ENCODE measurements at places on chromosomes 11 and 22.

- DNase-seq = no peak
Observed at GRCh38 chr22:29343313-29343805, 27.9 kb upstream of the RASL10A start.

DNA sequence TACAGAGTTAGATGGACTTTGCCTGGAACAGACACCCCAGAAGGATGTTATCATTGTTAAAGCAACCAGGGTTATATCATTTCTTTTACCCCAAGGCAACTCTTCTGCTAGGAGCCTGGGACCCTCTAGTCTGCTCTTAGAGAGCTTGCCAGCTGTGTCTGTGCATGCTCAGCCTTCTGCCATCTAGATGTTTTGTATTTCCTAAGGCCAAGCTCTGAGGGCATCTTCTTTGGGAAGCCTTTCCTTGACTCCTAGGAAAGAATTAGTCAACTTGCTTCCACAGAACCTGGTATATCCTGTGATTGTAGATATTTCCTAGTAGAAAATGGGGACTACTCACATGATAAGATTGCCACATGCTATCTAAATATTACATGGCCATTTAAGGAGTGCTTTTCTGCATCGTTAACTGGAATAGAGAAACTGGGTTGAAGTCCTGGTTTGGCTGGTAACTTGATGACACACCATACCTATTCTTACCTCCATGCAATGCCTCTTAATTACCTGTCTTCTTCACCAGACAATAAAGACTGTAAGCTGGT is 87.6 kb downstream of the STIM1 start:
- no peak for DNase-seq

DNA sequence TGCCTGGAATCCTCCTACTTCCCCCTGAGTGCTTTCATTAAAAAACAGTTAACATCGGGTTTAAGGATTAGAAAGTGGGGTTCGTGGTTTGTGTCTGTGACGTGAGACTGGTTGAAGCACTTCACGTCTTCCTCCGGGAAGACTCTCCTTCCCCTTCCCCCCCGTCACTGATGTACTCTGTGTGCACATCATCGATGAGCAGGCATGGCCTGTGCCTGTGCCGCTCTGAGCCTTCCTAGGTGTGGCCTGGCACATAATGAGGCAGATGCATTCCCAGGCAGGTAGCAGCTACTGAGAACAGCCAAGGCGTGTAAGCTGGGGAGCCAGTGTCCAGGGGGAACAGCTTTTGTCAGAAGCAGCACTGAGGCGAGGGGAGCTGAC is 93.8 kb downstream of the BCR start:
- no peak for DNase-seq

GRCh38 chr22:27218012-27218920 is 560.9 kb downstream of the MIAT start:
- no peak for DNase-seq

DNA sequence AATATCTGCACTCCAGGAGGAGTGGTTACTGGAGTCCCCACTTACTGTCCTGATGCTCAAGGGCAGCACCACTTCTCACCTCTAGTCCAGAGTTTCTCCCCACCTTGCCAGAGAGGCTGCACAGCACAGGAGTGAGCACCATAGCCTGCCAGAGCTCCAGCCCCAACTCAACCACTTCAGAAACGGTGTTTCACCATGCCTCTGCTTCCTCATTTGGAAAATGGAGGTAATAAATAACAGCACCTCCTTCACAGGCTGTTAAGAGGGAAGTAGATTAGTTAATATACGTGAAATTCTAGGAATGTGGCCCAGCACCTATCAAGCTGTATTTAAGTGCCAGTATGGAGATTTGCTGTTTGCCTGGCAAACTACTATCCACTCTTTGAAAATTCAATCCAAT is 63.0 kb downstream of the GALNT18 start:
- DNase-seq = no peak

DNA sequence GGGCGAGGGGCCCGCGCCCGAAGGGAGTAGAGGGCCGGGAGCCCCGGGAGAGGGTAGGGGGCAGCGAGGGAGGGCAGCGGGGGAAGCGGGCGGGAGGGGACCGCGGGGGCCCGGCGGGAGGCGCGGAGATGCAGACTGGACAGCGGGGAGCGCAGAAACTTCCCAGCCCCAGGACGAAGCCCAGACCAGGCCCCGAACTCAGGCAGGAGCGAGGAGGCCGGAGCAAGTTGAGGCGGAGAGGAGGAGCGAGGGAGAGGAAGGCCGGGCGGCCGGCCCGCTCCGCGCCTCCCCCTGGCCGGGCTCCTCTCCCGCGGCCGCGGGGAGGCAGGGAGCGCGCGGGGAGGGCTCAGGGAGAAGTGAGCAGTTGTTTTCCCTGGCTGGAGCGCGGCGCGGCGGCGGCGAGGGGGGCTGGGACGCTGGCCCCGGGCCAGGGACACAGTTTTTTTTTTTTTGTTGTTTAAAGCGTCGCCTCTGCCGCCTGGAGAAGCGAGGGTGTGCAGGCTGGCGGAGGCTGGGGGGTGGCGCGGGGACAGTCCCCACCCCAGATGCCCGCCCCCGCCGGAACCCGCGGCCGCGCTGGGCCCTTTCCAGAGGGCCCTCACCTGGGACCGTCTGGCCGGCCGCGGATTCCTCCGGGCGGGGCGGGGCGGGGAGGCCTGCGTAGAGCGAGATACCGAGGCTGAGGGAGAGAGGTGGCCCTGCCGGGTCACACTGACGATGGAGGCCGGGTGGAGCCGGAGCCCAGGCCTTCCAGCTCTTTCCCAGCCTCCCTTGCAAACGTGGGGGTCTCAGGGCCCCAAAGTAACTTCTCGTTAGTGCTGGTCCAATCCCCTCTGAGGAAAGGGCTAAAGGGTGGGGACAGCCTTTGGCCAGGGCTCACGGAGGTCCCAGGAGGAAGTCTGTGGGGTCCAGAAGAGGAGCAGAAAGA is at the start of gene LTBP3:
Gene LTBP3 (minus strand): TSS at position 358 of the 928 bp plus-strand sequence. CDS start 400 bp downstream, outside the sequence.
- DNase-seq = peak; percentile 40

DNA sequence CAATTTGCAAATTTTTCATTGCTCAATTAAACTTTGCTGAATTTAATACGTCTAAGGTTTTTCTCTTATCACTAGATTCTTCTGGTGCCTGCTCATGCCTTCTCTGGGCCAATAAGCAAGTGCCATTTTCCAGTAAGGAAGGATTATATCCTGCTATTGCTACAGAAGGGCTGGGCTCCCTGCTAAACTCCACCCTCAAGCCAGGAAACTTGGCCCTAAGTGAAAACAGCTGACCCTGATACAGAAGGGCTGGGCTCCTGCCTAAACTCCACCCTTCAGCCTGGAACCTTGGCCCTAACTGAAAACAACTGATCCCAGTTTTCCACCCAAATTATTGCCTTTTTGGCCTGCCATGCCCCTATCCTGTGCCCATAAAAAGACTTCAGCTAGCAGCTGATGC is 385.3 kb downstream of the DYNC2H1 start:
- no peak for DNase-seq

GRCh38 chr22:42297778-42298177 is 27.3 kb upstream of the TCF20 start:
- no peak for DNase-seq

GRCh38 chr11:2306877-2307500 is 5.2 kb downstream of the TSPAN32 start:
- DNase-seq = no peak

GRCh38 chr22:28935713-28936112 is 52.3 kb downstream of the ZNRF3 start:
- no peak for DNase-seq

DNA sequence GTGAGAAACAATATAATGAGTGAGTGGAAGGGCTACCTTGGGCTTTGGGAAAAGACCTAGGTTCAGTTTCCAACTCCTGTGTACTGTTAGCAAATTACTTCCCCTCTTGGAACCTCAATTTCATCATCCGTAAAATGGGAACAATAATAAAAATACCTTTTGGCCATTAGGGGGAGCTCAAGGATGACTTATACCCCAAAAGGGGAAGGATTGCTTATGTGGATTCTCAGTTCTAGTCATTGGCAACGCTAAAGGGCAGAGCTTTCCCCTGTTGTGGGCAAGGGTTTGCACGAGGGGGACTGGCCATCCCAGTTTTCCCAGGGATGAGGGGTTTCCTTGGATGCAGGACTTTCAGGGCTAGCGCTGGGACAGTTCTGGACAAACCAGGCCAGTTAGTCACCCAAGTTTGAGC is 3.1 kb upstream of the COMMD9 start:
- DNase-seq = peak; percentile 14

DNA sequence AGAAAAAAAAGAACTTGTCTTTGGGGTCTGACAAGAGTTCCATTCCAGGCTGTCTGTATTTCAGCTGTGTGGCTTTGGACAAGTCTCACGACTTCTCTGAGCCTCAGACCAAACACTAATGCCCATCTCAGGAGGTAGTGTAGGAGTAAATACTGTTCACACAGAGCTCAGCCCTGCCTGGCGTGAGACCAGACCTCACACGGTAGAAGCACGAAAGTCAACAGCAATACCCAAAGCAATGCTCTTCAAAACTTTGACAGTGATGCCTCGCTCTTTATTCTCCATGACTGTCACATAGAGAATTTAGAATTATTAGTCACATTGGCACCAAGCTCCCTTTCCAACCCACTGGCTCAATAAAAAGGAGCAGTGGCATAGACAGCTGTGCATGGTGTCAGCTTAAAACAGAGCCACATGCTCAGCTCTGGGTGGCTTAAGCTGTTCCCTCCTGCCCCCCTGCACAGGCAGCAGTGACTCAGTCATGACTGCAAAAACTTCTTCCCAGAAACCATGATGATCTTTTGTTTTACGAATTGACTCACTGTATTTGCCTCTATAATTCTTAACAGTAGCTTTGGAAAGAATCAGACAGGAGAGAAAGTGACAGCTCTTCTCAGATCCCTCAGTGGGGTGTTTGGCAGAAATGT is 74.0 kb upstream of the PHF21B start:
- no peak for DNase-seq

- no peak for DNase-seq
Observed at GRCh38 chr22:36083056-36083455, 54.4 kb upstream of the RBFOX2 start.

GRCh38 chr11:79129702-79130101 is 311.1 kb downstream of the TENM4 start:
- no peak for DNase-seq

GRCh38 chr11:72039856-72040401 is 40.4 kb downstream of the NUMA1 start:
- DNase-seq = no peak

GRCh38 chr22:49432897-49433443 is 394.7 kb downstream of the BRD1 start:
- no peak for DNase-seq

GRCh38 chr22:19903031-19903430 is 38.5 kb upstream of the COMT start:
- no peak for DNase-seq

GRCh38 chr22:18110954-18111758 is 547 bp downstream of the TUBA8 start:
- DNase-seq = no peak

- no peak for DNase-seq
Observed at GRCh38 chr11:79150966-79151365, 289.9 kb downstream of the TENM4 start.

DNA sequence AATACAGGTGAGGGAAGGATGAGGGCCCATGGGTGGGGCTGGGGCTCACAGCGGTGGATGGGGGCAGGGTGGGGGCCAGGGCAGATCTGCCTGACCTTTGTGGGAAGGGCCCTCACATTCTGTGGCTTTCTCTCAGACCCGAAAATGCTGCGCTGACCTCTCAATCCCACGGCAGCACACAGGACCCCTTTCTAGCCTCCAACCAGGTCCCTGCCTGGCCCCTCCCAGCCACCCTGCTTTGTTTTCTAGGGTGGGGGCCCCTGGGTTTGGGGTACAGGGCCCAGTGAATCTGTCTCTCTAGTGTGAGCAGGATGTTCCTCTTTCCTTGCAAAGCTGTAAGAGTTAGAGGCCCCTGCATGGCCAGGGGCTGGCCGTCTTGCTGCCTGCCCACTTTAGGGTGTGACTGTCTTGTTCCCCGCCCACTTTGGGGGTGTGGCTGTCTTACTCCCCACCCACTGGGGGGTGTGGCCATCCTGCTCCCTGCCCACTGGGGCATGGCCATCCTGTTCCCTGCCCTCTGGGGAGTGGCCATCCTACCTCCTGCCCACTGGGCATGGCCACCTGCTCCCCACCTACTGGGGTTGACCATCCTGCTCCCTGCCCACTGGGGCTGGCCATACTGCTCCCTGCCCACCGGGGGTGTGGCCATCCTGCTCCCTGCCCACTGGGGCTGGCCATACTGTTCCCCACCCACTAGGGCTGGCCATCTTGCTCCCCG is 11.5 kb downstream of the PARVG start:
- DNase-seq = peak; percentile 70

DNA sequence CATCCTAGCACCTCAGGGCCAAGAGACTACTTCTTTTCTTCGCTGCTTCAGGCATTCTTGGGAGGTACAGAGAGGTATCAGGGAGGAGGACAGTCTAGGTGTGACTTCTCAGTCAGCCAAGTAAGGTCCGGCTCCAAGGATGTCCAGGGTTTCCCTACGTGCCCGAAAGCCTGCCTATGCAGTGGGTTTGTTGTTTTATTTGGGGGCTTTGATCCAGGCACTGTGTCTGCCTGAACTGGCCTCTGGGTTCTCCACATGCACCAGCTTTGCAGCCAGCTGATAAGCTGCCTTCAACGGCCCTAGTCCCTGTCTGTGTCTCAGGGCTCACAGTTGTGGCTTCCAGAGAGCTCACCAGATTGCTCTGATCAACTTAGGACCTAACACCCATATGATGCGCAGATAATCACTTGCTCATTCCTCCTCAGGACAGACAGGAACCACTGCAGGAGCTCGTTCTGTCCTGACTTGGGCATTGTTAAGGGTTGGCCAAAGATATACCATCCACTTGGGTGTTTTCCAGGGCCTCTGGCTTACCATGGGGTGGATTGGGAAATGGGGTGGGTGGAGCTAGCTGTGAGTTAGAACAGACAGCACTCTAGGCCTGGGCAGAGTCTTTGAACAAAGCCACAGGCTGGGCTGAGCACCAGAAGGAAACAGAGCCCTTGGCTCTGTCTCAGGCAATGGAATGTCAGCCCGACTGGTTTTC is 45.5 kb upstream of the CRYBB3 start:
- DNase-seq = no peak

- no peak for DNase-seq
Observed at GRCh38 chr11:27650988-27651387, 49.3 kb downstream of the BDNF start.

- DNase-seq = no peak
Observed at GRCh38 chr11:2774173-2775082, 74.6 kb upstream of the KCNQ1OT1 start.

DNA sequence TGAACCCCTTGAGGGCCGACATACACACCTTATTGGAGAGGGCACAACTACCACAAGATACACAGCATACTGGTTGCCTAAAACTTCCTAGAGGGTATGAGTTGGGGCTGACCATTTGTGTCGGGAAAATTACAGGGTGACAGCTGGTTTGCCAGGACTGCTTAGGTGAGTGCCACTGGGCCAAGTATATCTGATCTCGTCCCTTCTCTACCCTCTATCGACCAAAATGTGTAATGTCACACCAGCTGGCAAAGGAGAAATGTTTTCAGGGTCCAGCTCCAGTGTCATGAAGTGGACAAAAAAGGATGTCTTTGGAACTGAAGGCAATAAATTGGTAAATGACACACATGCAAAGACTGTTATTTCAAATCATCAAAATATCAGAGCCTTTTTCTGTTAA is 126.1 kb downstream of the PGR start:
- no peak for DNase-seq

GRCh38 chr22:19620742-19621371 is 93.4 kb upstream of the SEPTIN5 start:
- DNase-seq = no peak

All from CD4-positive, alpha-beta T cell treated with Interferon gamma for 1 hour (primary cell).